ENCODE measurements at places on chromosomes 6 and 20.
A peak's percentile ranks its signal among the peaks of the same experiment; 100 is the strongest.

- no peak for DNase-seq
These were observed 58.2 kb upstream of the NAA20 start for GRCh38 chr20:19958928-19959327.

- no peak for DNase-seq
These were observed 39.6 kb upstream of the MPC1 start for GRCh38 chr6:166422201-166422940.

- DNase-seq, result no peak
These were observed 87.0 kb upstream of the OLIG3 start for GRCh38 chr6:137581019-137581707.

- DNase-seq, result peak; percentile 69
These were observed at the start of gene RIMS1 for GRCh38 chr6:71886184-71887005. RIMS1 (plus strand) TSS chr6:71886550; CDS start chr6:71887024, 474 bp downstream.

DNA sequence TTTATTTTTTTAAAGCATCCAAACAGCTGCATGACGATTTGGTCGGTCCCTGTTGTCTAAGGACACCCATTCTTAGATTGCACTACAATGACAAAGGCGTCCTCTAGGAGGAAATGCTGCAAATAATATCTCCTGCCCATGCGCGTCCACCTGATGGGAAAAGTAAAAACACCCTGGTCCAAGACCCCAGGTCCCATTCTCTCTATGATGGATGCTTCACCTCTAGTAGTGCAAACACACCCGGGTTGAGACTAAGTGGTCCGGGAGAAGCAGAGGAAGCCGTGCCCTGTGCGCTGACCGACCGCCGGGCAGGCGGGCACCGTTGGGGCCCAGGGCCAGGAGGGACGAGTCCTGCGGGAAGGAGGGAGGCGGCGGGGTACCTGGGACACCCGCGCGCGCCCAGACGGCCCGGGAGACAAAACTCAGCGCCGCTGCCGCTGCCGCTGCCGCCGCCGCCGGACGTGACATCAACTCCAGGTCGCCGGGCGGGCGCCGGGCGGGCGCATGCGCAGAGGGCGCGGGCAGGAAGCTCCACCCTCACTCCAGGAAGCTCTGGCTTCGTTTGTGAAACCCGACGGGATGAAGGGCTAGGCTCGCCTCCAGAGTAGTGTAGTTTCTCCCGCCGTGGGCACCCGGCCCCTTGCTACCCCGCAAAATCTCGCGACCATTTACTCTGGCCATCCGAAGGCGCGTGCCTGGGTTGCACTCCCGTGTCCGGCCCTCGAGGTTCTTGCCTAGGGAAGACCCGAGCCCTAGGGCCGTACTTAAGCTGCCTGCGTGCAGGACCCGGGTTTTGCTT, at the start of gene TBC1D7:
Gene TBC1D7 (minus strand): TSS at position 462 of the 799 bp plus-strand sequence. CDS start 1,639 bp downstream, outside the sequence.
- peak; percentile 97 for DNase-seq

GRCh38 chr20:19807191-19807945, 49.3 kb downstream of the RIN2 start:
- DNase-seq, result peak; percentile 78

GRCh38 chr6:39524007-39524406, 201.2 kb downstream of the KIF6 start:
- DNase-seq, result no peak

GRCh38 chr6:90088009-90088408, 193.7 kb downstream of the GJA10 start:
- DNase-seq, result peak; percentile 63

DNA sequence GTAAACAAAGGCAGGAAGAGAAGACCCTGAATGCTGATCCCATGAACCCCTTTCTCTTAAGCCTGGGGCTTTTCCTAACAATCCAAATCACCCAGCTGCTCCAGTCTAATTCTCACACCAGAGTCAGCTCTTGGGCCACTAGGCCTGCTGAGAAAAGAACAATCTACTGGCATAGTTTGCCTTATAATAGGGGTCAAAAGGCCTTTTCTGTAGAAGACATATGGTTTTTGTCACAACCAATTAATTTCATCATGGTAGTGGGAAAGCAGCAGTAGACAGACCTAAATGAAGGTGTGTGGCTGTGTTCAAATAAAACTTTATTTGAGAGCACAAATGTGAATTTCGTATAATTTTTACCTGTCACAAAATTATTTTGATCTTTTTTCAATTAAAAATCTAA, 994.7 kb upstream of the EPHA7 start:
- no peak for DNase-seq

GRCh38 chr6:162450358-162450757, 277.2 kb downstream of the PRKN start:
- no peak for DNase-seq

GRCh38 chr20:47809161-47809960, 24.1 kb upstream of the SULF2 start:
- DNase-seq, result peak; percentile 78

- DNase-seq, result no peak
These were observed 292.8 kb downstream of the CDC5L start for GRCh38 chr6:44680202-44680720.

DNA sequence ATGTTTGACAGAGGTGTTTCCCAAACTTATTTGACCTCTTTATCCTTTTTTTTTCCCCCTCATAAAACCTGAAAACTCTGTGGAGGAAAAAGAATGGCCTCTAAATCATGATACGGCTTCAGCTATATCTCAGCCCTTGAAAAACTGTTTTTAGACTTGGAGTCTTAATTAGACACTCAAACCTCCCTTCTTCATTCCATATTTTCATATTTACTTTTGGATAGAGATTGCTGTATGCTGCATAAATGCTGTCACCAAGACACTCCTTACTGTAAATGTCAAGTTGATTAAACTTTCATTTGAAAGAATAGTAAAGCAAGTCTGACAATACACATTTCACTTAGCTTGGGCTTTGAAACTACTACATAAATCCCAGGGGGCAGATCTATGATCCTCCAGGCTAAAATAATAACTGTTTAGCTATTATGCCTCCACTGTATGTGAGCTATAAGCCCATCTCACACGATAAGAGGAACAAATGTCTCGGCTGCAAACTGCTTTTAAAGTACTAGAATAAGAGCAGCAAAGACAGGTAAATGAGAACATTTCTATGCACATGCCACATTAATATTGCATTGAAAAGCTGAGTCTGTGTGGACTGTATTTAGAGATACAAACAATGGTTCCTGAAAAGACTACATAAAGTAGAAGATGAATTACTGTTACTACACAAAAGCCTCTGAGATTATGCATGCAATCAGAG, 141.3 kb upstream of the HMGN3 start:
- no peak for DNase-seq

- no peak for DNase-seq
These were observed 75.4 kb upstream of the LAMA2 start for GRCh38 chr6:128807577-128807976.

DNA sequence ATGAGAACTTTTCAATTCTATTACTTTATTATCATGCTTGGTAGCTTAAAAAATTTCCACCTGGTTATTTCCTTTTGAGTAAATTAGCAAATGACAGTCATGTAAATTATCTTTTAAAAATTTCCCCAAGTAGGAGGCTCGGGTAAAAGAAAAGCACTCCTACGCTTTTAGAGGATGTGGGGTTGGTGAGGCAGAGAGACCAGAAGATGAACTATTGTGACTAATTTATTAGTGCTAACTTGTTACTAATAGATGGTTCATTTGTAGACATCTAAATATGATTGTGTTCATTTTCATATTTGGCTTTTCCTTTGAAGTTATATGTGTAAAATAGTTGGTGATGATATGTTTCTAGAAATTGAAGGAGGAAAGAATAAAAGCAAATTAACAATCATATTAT, 27.0 kb downstream of the ZNF292 start:
- no peak for DNase-seq

GRCh38 chr20:17538517-17539170, 7.5 kb upstream of the BFSP1 start:
- peak; percentile 61 for DNase-seq

DNA sequence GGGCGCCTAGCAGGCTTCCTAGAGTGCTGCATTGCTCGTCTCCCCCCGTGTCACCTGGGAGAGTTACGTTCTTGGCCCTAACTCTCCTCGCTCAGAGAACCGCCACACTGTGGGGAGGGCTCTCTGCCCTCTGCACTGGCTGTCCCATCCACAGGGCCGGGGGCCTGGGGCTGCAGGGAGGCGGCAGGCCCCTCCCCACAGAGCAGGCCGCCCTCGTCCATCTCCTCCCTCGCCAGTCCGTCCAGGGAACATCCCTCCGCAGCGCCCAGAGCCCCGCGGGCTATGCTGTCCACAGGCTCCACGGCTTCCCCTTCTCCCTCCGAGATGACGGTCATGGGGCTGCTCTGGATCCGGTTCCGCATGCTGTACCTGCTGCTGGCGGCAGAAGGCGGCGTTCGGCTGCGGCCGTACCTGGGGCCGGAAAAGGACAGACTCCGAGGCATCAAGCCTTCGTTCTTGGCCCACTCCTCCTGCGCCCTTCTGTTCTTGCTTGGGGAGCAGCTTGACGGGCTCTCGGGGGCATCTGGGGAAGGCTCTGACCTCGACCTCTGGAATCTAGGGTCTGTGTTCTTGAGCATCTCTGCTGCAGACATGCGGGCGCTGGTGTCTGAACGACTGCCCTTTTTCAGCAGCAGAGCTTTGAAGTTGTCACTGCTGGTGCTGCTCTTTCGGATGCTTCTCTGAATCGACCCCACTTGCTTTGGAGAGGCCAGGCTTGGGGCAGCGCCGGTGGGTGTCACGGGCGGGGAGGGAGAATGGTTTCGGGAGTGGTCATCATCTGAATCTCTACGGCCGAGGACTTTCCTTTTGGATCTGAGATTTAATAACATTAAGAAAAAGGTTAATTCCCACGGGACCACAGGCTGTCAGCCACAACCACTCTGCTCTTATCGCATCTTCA, 20.2 kb downstream of the HEBP2 start:
- DNase-seq, result no peak

DNA sequence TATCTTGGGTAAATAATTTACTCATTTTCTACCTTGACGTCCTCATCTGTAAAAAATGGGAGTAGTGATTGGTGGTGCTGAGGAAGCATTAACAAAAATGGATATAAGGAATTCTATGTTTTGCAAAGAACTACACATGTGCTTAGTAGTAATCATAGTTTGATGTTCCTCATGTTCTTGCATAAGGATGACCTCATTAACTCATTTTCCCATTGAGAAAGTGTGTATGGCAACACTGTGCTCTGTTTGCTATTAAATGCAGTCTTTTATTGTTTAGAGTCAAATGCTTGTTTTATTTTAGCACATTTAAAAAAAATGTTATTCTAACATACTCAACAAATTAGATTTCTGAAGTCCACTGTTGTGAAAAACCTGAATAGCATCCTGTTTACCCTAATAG, 211.2 kb upstream of the RSPO3 start:
- DNase-seq, result no peak

DNA sequence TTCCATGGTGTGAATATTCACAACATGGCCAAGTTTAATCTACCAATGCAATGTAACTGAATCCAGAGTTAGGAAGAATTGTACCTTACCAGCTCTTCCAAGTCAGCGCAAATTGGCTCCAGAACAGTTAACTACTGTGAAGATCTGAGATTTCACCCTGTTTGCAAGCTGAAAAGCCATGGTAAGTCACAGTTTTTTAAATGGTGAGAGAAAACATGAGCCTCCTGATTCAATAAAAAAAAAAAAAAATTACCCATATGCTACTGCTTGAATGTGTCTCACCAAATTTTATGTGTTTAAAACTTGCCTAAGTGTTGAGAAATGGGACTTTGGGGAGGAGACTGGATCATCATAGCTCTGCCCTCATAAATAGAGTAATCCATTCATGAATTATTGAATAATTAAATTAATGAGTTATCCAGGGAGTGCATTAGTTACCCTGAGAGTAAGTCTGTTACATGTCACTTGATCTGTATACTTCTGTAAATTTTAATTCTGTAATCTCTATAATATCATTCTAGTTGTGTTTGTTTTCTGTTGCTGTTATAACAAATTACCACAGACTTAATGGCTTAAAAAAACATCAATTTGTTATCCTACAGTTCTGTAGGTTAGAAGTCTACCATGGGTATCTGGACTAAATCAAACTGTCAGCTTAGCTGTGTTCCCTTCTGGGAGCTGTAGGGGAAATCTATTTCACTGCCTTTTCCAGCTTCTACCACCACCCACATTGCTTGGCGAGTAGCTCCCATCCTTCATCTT, 1355.9 kb downstream of the GRIK2 start:
- no peak for DNase-seq

DNA sequence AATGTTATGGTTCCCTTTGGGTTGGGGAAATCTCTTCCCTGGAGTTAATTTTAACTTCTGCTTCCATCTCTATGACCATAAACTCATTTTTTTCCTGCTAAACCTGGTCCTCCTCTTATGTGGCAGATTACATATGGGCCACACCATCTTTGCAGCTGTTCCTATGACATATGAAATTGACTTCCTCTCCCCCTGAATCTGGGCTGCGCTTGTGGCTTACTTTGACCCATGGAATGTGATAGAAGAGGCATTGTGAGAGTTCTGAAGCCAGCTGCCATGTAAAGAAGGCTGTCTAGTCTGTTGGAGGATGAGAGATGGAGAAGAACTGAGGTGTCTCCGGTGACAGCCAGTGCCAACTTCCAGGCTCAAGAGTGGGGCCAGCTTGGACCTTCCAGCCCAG, 100.1 kb downstream of the CDC5L start:
- no peak for DNase-seq

DNA sequence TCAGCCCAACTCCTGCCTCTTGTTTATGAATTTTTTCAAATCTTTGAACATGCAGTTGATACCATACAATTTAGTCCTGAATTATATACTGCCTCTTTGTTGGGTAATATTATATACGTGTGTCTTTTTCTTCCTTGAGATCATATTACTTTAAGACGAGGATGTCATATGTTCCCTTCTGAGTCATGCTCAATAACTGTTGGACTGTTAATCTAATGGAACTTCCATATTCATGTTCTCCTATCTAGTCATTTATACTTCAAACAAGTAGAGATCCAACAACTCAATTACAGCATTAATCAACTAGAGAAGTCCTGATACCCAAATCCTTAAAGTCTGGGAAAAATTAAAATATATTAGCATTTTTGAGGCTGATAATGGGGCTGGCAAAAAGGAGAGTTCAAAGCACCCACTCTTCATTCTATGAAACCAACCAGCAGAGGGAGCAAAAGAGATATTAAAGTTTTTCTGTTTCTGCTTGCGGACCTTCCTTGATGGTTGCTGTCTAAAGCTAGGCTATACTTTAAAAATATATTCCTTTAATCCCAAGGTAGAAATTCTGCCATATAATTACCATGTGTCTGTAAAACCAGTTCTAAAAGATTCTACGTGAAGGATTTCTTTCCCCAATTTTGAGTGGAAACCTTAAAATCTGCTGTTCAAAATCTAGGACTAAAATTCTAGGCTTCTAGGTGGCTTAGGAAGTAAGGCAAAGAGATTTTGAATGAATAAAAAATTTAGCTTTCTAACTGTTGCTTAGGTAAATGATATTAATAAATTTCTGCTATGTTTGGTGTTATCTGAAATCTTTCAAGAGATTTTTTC, 498.9 kb downstream of the BCKDHB start:
- peak; percentile 32 for DNase-seq

DNA sequence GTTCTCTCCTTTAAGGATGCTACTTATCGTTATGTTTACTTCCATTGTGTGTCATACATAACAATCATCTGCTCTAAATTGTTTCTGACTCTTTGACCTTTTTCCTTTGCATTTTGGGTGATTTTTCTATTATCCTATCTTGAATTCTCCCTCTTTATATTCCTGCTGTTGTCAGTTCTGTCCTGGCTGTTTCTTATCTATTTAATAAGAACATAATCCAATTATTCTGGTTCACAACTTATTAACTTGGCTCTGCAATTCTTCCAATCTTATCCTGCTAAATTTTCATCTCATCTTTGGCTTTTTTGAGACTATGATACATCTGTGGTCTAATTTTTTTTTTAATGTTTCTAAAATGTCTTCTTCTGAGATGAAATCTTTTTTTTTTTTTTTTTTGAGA, 54.7 kb upstream of the TOX2 start:
- no peak for DNase-seq

- no peak for DNase-seq
These were observed 13.5 kb upstream of the ANKRD60 start for GRCh38 chr20:58241766-58242465.
